ENCODE measurements at places on chromosomes 4 and X. TPM values are rescaled to one million over a fixed set of nuclear protein-coding genes. Genes with fewer than 3 reads are reported as not detected.
A peak's percentile ranks its signal among the peaks of the same experiment; 100 is the strongest.

- peak; percentile 48 for DNase-seq
Observed at GRCh38 chr4:19455196-19455595, 796.5 kb upstream of the SLIT2 start.

DNA sequence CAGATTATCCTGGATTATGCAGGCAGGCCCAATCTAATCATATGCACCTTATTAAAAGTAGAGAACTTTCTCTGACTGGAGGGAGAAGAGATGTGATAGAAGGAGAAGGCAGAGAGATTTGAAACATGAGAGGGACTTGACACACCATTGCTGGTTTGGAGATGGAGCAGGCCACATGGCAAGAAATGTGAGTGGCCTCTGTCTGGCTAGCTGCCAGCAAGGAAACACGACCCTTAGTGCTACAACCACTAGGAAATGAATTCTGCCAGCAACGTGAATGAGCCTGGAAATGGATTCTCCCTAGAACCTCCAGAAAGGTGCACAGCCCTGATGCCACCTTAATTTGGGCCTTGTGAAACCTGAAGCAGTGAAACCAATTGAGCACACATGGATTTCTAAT is 79.5 kb upstream of the MBNL3 start:
- no peak for DNase-seq

The PITX2 gene
- total RNA-seq: 0.93 TPM

The ABLIM2 gene
- total RNA-seq: 5.2 TPM

GRCh38 chrX:78237127-78237526 is 90.3 kb downstream of the CYSLTR1 start:
- DNase-seq: no peak

DNA sequence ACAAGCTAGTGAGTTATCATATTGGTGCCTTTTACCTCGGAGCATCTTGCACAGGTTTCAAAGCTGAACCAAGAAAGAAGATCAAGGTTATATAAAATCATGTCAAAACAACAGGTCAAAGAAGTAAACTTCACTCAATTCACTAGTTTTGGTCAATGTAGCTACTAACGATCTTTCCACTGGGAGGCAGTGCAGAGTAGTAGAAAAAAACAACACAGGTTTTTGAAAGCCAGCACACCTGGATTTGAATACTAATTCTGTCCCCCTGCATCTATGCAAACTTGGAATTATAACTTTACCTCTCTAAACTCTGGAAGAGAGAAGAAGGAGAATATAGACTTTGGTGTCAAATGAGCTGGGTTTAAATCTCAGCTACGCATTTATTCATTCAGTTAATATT is 266.1 kb downstream of the GRIA3 start:
- DNase-seq: no peak

GRCh38 chr4:187565416-187565815 is 430.2 kb upstream of the ZFP42 start:
- no peak for DNase-seq

DNA sequence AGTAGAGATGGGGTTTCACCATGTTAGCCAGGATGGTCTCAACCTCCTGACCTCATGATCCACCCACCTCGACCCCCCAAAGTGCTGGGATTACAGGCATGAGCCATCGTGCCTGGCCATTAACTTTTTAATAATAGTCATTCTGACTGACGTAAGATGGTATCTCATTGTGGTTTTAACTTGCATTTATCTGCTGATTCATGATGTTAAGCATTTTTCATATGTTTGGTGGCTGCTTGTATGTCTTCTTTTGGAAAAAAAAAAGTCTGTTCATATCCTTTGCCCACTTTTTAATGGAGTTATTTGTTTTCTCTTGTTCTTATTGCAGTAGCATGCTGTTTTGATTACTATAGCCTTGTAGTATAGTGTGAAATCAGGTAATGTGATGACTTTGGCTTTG is 45.8 kb downstream of the ANXA10 start:
- no peak for DNase-seq

DNA sequence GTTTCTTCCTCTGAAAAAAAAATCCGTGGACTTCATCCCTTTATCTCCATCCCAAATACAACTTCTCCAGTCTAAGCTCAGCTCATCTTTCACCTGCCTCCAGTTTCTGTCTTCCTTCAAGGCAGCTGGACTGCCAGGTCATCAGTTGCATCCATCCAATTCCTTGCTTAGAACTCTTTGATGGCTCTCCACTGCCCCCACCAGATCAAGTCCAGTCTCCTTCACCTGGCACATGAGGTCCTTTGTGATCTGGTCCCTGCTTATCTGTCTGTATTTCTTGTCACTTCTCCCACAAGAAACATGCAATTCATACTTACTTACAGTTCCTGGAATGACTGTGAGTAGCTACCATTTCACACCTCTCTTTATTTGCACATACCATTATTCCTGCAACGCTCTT is 33.8 kb downstream of the OTUD6A start:
- peak; percentile 13 for DNase-seq

GRCh38 chr4:149065753-149066152 is 623.5 kb upstream of the NR3C2 start:
- DNase-seq: no peak

The HELT gene
- not detected for total RNA-seq

The IGFBP7 gene
- 817 TPM for total RNA-seq

The TMPRSS11B gene
- not detected for total RNA-seq

- DNase-seq: peak; percentile 12
Observed at GRCh38 chr4:10082459-10083272, 33.9 kb downstream of the WDR1 start.

- DNase-seq: no peak
Observed at GRCh38 chrX:15804563-15804962, 14.3 kb downstream of the ZRSR2 start.

GRCh38 chr4:42816189-42816879 is 76.2 kb upstream of the GRXCR1 start:
- no peak for DNase-seq

The CACNA1F gene
- total RNA-seq: 0.16 TPM
